ENCODE measurements at places on chromosomes 2 and 18.

DNA sequence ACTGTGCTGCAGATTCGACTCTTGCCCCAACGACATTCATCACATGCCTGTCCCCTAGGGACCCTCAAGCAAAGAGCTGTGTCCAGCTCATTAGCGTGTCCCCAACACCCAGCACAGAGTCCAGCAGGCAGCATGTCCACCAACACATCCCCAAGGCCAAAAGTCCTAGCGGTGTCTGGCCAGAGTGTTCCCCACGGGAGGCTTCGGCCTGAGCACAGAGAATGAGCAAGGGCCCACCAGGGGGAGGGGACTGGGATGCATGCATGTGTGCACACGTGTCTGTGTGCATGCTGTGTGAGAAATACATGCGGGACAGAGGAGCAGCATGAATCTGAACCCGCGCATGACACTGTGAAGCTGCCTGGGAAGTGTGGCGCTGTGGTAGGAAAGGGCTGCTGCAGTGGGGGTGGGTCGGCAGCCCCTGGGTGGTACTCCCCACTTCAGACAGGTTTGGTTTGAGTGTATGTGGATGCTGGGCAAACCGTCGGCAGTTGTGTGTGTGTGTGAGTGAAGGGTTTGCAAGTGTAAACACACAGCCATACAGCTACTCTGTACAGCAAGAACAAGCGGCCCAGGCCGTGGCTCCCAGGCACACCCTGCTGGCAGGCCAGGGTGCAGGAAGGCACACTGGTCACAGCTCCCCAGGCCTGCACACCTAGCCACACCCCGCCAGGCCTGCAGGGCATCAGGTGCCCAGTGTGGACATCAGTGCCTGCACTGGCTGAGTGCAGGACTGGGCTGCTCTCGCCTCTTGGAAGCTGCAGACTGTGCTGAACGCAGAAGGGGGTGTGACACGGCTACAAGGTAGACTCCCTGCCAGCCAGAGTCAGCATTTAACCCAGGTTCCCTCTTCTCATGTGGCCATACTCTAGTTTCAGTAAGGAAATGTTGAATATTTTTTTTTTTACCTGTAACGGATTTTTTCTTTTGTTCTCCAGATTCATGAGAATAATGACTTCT is 19.5 kb upstream of the HES6 start:
- DNase-seq: no peak

GRCh38 chr2:144642131-144642530 is 122.2 kb upstream of the ZEB2 start:
- DNase-seq: no peak

DNA sequence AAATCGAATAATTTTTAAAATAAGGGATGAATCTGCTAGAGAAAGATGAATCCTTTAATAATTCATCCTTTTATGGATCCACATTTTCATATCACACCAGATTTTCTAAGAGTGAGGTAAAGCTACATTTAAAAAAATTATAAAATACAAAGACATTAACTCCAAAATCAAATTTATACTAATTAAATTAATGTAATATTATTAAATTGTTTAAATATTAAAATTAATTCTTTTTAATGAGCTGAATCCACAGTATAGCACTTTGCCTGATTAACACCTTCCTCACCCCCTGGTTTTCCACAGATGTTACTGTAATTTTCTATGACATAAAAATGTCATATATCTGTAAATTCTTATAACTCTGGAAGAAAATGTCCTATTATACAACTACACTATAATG is 26.2 kb downstream of the ZRANB3 start:
- DNase-seq: no peak

- no peak for DNase-seq
These were observed 22.8 kb downstream of the HPCAL1 start for GRCh38 chr2:10325278-10326145.

- DNase-seq: no peak
These were observed 119.2 kb upstream of the SCN7A start for GRCh38 chr2:166613226-166613625.

DNA sequence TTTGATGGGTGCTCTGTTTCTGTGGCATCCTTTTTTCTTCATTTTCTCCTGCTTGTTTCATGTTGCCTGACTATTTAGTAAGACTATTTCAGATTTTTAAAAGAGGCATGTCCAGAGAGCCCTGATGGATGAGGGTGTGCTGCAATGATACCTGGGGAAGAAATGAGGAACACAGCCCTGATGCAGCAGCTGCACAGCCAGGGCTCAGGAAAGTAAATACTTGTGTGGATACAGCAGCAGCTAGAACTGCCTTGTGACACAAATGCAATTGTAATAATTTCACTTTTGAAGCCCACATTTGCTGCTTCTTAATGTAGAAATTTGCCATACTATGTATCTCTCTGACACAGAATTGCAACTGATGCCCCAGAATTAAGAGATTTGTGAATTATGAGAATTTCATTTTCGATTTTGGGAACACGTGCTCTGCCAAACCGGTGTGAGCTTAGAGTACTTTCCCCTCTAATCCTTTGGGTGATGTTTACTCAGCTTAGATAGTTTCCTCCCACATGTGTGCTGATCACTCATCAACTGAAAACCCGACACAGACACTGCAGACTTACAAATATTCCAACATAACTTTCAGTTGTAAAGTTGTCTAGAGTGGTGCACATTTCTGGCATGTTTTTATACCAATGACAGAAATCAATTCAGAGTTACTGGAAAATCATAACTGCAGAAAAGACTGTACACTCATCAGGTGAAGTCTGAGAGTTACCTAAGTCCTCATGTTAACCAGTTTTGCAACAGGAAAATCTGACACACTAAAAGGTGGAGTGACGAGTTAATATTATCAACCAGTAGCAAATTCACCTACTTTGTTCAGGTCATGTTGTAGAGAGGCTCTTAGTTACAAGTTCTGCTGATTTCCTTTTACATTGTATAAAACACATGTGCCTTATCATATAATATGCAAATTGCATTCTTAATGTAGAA is 383.4 kb downstream of the CBLN2 start:
- no peak for DNase-seq

DNA sequence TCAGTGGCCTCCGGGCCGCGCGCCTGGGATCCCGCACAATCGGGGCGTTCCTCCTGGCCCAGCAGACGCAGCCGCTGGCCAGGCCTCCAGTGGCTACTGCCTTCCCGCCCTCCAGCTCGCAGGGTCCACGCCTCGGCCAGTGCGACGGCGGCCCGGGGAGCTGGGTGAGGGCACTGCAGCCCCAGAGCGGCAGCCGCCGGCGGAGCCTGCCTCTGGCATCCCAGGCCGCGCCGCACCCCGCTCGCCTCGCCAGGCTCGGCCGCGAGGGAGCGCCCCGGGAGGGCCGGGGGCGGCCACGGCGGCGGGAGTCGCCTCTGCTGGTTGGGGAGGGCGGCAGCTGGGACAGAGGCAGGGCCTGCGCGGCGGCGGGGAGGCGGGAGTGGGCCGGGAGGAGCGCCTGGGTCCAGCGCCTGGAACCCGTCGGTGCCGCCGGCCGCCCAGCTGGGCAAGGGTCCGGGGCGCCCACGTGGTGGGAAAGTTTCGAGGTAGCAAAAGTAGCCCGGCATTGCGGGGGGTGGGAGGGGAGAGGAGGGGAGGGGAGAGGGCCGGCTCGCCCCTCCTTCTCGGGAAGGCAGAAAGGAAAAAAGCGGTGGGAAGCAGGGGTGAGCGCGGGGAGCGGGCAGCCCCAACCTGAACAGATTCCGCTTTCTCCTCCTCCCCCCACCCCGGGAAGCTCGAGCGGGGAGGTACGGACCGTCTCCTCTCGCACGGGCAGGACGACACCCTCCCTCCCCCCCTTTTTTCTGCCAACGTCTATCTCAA is 1.5 kb upstream of the INHBB start:
- DNase-seq: no peak

DNA sequence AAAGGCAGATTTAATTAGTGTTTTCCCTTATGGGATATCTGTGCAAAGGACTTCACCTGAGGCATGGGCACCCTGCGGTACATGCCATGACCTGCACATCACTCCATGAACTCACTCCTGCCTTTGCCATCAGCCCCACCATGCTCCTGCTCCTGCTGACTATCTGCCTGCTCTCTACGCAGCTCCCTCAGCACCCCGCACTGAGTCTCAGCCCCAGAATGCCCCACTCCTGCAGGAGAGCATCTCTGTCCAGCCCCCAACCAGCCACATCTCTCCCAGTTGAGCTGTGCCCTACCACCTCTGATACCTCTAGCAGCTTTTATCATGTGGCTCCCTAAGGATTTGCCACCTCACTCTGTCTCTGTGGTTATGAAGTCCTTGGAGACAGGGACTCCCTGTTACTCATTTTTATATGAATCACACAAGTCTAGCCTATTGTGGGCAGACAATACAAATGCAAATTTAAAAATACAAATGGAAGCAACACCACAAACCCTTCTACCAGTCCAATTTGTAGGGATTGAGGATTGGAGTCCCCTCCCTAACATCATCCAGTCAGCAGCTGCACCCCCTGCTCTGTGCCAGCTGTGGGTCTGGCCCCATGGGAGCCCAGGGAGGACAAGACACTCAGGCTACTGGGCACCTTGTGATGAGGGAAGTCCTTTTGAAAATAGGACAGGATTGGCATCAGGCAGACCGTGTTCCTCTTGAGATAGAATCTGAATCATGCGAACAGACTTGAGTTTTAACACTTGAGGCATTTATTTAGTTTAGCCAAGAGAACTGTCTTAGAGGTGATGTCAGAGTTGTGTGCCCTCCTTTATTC is 689.6 kb upstream of the HS6ST1 start:
- DNase-seq: no peak

GRCh38 chr2:167181134-167181533 is 292.9 kb downstream of the XIRP2 start:
- DNase-seq: no peak

DNA sequence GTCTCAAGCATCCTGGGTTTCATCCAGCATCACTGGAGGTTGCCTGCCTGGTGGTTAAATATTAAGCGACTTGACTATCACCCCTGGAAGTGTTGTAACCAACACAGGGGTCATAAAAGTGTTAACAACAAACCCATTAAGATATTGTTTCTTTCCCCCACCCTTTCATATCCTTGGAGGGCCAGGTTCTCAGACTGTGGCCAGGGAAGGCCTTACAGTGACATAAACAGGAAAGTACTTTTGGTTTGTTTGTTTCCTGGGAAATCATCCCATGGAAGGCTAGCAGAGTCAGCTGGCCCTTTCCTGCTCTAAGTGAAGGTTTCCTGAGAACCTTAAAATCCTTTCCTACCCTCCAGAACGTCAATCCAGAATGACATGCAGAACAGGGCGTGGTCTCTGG is 160.9 kb downstream of the CLIP4 start:
- no peak for DNase-seq

DNA sequence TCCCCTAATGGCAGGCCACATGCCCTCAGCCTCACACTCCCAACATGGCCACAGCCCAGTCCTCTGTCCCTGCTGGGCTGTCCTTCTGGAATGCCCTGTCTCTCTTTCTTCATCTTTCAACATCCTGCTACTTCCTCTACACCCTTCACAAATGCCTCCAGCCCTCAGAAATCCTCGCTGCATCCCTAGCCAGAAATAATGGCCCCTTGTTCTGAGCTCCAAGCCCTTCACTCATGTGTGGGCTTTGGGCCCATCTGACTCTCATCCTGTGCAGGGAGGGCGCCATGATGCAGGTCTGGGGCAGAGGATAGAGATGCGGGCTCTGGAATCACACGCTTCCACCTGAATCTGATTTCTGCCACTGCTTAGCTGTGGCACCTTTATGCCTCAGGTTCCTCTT is 181.9 kb downstream of the TNS1 start:
- no peak for DNase-seq

GRCh38 chr18:49875783-49876182 is 62.5 kb upstream of the ACAA2 start:
- DNase-seq: no peak

GRCh38 chr2:206158563-206159345 is 490 bp downstream of the NDUFS1 start:
- DNase-seq: no peak

DNA sequence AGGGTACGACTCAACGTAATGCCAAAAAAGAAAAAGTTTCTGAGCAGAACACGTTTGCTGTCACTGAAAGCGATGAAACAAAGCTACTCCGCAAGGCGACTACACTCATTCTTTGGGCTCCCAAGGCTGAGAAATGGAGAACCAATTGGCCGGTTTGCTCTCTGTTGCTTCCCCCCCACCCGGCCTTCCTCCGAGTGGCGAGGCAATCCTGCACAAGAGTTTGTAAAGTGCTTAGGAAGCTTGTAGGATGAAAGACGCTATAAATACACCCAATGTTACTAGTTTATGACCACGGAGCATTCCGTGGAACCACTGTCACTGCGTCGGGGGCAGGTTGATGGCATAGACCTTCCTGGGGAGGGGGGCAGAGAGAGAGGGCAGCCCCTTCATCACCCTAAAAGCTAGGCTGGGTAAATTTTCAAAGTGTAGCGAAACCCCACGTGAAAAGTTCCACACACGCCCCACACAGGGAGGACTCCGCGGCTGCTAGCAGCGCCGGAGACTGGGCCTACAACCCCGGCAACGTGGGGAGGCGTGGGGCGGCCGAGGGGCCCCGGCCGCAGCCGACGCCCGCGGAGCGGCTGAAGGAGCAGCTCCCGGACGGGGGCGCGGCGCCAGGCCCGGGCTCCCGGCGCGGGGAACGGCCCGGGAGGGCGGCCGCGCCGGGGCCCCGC is 915 bp downstream of the CUL3 start:
- no peak for DNase-seq

GRCh38 chr18:10679557-10680270 is 153.9 kb downstream of the NAPG start:
- DNase-seq: no peak

DNA sequence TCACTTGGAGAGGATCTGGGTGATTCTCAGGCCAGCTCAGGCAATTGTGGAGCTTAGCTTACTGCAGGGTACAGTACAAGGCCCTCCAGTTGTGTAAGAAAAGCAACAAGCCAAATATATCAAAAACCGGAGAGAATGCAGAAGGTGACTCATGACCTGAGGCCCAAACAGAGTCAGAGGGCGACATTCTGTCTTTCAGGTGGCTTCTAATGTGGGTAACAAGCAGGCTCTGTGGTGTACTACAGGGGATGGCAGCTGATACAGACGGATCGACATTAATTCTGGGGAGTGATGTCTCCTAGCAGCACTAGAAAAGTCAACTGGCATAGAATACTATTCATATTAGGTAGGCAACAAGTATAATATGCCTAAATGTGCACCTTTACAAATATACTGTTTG is 219.5 kb upstream of the SOX11 start:
- DNase-seq: no peak

GRCh38 chr2:119683713-119684443 is 4.9 kb downstream of the TMEM177 start:
- DNase-seq: no peak

- no peak for DNase-seq
These were observed 46.3 kb downstream of the PSD4 start for GRCh38 chr2:113219889-113220641.

DNA sequence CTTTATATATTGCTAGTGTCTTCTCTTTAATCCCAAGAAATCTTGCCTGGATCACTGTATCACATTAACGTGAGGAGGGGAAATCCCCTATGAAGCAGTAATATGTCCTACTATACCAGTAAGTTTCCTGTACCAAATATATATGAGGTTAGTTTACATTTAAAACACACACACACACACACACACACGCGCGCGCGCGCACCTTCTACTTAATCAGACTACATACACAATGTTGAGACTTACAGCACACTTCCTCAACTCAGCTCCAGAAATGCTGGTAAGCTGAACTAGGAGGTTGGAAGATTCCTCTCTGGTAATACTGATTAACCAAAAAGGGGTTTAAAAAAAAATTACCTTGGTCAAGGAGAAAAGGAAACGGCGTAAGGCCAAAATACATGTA is 49.3 kb downstream of the USP34 start:
- DNase-seq: no peak

GRCh38 chr2:42888321-42889245 is 96.2 kb upstream of the HAAO start:
- no peak for DNase-seq
